A673 (cell line): ENCODE measurements at places on chromosomes 1 and 21.

DNA sequence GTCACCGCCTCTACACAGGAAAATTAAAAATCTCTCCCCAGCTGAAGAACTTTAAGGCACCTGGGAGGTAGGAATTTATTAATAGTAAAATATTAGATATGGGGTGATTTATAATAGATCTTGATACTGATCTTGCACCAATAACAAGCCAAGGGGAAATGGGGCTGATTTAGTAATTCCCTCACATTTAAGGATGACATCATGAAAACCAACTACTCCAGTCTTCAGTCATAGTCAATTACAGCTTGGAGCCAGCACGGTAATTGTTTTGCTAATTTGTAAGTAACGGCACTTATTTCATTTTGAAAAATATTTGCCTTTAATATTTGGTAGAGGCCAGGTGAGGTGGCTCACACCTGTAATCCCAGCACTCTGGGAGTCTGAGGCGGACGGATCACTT lies 92.8 kb downstream of the TGFBR3 start:
- DNase-seq, result no peak

DNA sequence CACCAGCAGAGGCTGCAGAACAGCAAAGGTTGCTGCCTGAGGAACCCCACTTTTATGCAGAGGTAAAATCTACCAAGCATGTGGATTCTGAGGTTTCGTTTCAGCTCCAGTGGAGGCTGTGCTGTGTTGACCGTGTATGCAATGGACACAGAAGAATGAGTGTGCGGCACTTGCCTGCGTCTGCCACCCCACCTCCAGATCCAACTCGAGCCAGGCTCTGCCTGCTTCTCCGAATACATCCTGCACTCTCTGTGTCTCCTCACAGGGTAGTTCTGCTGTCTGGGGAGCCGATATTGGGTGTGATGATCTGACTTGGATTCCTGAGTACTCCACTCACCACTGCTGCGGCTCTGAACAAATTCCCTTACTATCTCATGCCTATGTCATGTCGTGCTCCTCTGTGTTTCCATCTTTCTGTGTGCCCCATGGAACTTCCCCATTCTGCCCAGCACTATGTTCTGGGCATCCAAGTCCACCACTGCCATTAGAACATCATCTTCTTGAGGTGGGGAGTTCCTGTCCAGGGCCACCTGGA lies 129.8 kb downstream of the SLC45A1 start:
- DNase-seq, result no peak

DNA sequence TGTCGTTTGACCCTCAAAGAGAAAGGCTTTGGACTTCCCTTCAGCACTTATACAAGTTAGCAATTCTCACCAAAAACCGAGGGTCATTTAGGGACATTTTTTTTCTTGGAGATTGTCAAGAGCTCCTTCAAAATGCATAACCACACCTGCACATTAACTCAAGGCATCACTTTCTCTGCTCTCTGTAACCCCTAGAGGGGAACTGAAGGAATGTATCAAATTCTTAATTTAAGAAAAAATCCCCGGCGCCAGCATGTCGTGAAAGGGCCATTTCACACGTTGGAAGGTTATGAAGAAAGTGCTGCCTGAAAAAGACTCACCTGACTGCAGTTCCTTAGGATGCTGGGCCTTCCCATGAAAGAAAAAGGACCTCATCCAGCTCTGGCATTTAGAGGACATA lies 131.6 kb upstream of the ZC3H12A start:
- DNase-seq, result no peak

- peak; percentile 73 for DNase-seq
Measured at GRCh38 chr1:52403566-52404115, 582 bp downstream of the ORC1 start.

GRCh38 chr1:106868828-106869227 lies 187.6 kb upstream of the PRMT6 start:
- no peak for DNase-seq

DNA sequence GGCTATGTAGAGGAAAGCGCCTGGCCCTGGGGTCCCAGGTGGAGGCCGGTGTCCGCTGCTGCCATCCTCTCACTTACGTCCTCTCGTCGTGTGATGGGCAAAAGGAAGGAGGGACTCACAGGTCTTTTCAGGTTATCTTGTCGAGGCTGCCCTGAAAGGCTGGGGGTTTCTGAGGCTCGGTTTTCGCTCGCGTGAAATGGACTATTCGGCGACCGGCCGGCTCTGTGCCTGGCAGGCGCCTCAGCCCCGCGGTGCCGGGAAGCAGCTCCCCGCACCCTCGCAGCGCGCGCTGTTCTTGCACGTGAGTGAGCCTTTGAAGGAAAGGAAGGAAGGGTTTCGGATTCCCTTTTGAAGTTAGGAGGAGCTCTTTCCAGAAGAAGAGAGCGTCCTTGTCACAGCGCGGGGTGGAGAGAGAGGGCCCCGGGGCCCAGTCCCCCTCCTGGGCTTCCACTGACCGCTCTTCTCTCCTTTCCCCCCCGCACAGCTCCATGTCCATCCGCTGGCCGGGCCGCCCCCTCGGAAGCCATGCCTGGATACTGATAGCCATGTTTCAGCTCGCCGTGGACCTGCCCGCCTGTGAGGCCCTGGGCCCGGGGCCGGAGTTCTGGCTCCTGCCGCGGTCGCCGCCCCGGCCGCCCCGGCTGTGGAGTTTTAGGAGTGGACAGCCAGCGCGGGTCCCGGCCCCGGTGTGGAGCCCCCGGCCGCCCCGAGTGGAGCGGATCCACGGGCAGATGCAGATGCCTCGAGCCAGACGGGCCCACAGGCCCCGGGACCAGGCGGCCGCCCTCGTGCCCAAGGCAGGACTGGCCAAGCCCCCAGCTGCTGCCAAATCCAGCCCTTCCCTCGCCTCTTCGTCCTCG lies 57.2 kb downstream of the AJAP1 start:
- DNase-seq, result no peak

DNA sequence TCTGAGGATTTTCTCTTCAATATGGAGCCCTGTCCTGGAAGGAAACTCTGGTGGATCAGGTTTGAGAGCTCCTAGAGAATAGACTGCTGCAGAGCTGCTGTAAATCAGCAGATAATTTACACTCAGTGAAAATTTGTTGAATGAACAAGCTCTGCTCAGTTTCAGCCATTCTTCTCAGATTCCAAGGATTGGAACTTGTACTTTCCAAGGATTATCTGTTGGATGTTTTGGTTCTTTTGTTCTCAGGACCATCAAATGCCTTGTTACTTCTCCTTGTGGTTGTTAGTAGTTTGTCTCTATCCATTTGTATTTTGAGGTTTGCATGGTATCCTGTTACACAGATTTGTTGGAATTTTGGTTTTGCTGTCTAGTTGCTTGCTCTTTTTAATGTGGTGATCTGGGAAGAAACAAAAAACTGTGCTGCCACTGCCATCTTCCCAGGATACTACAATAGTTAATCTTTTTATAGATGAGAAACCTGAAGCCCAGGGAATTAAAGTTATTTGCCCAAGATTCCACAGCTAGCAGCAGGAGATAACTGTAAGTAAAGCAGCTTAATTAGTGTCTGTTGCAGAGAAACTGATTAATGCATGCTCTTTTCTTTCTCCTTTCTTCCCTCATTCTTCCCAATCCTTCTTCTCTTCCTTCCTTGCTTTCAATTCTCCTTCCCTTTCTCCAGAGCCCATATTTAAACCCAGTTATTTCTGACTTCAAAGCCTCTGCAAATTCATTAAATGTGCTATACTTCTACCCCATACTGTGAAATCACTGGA lies 21.7 kb upstream of the KIFAP3 start:
- DNase-seq, result peak; percentile 45

GRCh38 chr1:25698252-25698651 lies 81.7 kb downstream of the MAN1C1 start:
- DNase-seq, result no peak

DNA sequence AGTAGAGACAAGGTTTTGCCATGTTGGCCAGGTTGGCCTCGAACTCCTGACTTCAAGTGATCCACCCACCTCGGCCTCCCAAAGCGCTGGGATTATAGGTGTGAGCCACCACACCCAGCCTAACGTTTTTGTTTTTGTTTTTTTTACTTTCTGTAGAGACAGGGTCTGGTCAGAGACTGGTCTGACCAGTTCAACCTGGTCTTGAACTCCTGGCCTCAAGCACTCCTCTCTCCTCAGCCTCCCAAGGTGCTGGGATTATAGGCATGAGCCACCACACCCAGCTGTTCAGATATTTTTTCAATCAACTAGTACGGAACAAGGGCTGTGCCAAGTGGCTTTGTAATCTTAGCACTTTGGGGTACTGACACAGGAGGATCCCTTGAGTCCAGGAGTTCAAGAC lies 209.5 kb downstream of the RERE start:
- no peak for DNase-seq

GRCh38 chr1:229579059-229579673 lies 20.7 kb upstream of the ABCB10 start:
- DNase-seq, result peak; percentile 70

DNA sequence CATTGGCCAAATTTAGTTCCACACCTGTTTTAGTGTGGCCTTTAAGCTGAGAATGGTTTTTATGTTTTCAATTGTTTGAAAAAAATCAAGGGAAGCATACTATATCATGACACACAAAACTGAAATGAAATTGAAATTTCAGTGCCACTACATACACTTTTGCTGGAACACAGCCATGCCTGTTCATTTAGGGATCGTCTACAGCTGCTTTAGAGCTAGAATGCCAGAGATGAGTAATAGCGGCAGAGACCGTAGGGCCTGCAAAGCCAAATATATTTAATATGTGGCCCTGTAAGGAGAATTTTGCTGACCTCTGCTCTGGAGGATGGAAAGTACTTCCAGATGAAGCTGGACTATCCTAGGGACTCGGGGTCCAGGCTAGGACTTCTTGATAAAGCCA lies 62.5 kb upstream of the LYST start:
- DNase-seq, result no peak

DNA sequence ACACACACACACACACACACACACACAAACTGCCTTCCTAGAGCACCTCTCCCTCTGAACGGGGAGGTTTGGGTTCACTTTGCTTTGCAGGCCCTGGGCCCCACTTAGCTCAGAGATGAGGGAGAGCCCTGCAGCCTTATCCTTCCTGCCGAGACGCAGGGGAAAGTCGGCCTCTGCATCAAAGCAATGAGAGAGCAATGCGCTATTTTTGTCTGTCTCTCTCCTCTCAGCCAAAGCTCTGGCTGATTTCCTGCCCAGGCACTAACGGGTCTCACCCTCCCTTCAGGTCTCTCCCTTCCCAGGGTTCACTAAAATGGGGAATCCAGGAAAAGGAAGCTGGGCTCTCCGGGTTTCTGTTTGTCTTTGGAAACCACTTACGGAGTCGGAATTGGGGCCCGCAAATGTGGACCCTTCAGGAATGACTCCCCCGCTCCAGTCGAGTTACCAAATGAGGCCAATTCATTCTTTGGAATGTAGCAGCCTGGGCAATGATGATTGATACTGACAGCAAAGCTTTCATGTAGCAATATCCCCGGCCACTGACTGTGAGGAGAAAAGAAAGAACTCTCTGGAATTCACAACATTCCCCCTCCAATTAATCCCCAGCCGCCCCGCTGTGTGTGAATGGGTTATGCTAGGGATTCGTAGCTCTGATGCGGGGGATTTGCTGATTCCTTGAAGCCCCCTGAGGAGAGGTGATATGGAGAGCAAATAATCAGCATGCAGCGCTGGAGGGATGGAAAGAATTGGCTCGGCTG lies 61.5 kb upstream of the WLS start:
- DNase-seq, result peak; percentile 90

GRCh38 chr1:31762726-31763670 lies 1.1 kb downstream of the ADGRB2 start:
- DNase-seq, result peak; percentile 82

DNA sequence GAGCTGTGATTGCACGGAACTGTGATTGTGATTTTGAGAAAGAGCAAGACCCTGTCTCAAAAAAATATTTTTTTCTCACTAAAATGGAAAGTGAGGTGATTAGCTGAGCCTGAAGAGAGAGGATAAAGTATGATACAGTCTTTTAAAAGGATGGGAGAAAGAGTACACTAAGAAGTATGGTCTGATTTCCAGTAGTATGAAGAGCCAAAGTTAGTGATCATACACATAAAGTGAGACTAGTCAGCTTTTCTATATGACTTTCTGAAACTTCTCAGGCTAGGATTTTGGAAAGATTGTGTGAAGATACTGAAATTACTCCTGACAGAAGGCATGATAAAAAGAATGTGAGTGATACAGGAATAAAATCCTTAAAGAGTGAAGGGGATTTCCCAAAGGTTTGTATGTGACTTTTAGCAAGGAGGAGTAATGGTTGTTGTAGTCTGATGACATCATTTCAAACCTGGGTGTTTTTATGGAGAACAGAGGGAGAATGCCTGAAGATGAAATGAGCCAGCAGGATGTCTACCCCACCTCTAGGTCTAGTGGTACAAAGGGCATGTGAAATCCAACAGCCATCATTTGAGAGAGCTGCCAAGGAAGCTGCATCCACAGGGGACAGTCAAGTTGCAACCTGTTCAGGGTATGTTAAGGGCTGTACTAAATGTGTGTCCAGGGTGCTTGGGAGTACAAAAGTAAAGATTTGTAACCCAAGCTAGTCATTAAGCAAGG lies 157.7 kb downstream of the PIK3R3 start:
- DNase-seq, result no peak

DNA sequence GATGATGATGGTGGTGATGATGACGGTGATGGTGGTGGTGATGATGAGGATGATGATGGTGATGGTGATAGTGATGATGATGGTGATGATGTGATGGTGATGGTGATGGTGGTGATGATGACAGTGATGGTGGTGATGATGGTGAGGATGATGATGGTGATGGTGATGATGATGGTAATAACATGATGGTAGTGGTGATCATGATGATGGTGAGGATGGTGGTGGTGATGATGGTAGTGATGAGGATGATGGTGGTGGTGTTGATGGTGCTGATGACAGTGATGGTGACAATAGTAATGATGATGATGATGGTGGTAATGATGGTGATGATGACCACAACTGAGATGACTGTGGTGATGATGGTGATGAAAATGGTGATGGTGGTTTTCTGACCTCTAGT lies 4.9 kb downstream of the ACTRT2 start:
- no peak for DNase-seq

GRCh38 chr1:17071794-17072193 lies 18.0 kb upstream of the SDHB start:
- no peak for DNase-seq

DNA sequence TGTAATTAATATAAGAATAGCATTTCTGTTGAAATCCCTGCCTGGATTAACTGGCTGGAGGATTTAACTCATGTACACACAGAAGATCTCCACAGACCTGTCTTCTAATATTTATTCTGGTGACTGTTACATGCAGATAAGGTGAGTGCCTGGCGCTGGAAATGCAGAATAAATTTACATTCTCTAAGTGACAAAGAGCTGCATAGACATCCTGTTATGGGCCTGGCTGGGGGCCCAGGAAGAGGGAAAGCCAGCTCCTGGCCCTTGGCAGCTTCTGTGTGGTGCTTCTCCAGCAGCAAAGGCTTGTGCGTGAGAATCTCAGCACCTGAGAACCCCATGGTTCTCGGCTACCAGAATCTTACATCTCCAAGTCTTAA lies 446.6 kb downstream of the PTPRU start:
- DNase-seq, result no peak
